GM12878 (cell line): ENCODE measurements at places on chromosomes 16 and 17.

- DNase-seq: no peak
Measured at GRCh38 chr16:85514598-85515318, 98.4 kb upstream of the GSE1 start.

GRCh38 chr17:31541559-31541958 lies 150.1 kb downstream of the RAB11FIP4 start:
- no peak for DNase-seq

DNA sequence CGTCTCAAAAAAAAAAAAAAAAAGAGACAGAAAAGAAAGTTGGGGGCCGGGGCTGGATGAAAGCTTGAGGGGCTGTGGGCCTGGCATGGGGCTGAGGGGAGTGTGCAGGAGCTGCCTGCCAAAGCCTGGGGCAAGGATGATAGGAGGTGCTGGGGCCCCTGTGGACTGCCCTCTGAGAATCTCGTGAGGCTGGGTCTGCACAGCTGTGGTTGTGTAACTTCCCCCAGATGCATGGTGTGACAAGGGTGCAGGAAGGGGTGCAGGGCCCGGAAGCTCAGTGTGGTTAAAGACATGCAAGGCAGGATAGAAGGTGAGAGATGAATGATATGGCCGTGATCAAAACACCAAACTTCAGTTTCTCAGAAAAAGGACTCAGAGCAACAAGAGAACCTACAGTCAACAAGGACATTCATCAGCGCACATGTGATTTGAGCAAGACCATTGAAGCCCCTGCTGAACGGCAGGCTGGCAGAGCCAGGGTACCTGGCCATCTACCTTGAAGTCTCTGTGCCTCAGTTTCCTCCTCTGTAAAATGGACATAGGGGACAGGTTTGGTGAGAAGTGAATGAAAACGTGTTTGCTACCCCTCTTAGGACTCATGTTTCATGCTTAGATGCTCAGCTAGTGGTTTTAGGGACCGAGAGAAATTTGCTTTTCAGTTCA lies 9.6 kb downstream of the IL32 start:
- DNase-seq: peak; percentile 69

DNA sequence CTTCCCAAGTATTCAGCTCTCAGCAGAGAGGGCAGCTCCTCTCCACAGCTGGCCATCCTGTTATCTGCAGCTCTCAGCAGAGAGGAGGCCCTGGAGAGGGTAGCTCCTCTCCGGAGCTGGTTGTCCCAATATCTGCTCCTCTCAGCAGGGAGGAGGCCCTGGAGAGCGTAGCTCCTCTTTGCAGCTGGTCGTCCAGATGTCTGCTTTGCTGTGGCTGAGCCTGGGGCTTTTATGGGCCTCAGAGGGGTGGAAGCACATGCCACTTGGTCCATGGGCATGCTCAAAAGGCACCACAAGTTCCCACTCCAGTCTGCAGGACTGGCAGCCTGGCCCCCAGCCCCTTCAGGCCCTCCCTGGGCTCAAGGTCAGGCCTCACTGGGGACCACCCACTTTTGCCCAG lies 314.3 kb downstream of the KCNJ2 start:
- DNase-seq: no peak

GRCh38 chr16:46991729-46992704 lies 18.5 kb upstream of the DNAJA2 start:
- no peak for DNase-seq

- DNase-seq: no peak
Measured at GRCh38 chr17:79043191-79043930, 19.4 kb downstream of the C1QTNF1 start.

DNA sequence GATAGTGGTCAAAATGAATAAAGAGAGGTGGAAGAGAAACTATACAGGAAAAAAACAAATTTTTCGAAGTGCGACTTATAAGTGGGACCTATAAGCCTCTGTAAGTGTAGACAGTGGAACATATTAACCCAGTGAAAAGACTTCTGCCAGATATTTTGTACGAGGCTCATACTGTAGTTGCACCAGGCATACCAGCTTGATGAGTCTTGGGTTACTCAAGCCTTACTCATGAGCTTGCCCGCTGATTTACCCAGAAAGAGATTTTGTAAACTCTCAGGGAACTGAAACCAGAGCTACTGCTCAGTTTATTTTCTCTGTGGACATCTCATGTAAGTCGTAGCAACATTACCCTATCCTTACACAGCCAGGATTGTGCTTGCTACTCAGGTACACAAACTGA lies 708.0 kb upstream of the SOX9 start:
- no peak for DNase-seq

DNA sequence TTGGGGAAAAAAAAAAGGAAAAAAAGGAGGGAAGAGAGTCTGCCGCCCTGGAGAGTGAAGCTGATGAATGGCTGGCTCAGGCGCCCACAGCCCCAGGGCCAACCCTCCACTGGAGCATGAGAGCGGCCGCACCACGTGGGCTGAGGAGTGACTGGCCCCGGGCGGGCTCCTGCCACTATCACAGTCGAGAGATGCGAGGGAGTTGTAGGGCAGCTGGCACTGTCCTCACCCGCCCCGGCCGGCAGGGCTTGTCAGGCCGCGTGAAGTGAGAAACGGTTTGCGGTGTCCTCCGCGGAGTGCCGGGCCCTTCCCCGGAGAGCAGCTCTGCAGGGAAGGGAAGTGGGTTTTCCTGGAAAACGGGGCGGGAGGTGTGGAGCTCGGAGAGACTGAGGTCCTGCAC lies 45.9 kb downstream of the JPH3 start:
- DNase-seq: no peak

DNA sequence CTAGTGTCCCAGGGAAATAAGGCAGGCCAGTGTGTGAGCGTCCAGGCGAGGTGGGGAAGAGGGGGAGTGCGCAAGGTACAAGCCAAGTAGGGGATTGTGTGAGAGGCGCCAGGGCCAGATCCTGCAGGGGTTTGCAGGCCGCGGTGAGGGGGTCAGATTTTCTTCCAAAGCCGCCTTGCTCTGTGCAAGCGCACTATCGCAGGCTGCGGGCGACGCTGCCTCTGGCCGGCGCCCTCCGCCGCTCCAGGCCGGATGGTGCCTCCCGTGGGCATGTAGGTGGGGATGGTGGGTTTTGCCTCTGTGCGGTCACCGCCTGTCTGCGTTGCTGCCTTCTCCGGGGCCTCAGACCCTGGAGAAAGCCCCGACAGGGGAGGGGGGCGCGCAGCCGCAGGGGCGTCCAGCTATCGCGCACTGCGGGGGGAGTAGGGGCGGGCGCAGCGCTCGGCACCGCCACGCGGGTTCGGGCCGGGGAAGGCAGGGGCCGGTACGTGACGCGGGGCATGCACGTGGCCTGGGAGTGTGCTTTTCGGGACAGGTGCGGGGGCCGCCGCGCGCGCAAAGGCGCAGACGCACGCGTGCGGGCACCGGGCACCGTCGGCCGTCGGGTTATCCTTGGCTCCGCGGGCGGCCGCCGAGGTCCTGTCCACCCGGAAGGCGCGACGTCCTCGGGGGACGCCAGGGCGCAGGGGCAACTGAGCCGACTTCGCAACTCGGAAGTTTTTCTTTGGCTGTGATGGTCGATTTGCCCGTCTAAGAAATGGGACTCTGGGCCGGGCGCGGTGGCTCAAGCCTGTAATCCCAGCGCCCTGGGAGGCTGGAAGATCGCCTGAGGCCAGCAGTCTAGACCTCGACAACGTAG lies 1.1 kb upstream of the HAPSTR1 start:
- no peak for DNase-seq

- DNase-seq: no peak
Measured at GRCh38 chr16:82668094-82668493, 41.3 kb downstream of the CDH13 start.

GRCh38 chr16:81556715-81557284 lies 112.2 kb downstream of the CMIP start:
- DNase-seq: no peak

DNA sequence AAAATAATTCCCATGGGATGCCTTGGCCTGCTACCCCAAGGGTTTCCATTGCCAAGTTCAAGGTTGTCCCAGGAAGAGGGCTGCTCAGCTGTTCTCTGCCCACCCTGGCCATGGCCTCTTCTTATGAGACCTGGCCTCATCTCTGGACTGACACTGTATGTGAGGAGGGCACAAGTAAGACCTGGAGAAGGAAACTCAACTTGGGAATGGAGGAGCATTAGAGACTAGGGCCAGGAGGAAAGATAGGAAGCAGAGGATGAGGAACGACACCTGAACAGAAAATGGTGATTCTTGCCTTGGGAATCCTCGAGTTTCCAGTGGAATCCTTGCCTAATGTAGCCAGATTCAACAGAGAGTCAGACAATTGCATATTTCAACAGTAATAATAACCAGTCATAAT lies 24.6 kb upstream of the GOSR2 start:
- no peak for DNase-seq

GRCh38 chr17:76086384-76086783 lies 7.4 kb downstream of the ZACN start:
- DNase-seq: no peak

DNA sequence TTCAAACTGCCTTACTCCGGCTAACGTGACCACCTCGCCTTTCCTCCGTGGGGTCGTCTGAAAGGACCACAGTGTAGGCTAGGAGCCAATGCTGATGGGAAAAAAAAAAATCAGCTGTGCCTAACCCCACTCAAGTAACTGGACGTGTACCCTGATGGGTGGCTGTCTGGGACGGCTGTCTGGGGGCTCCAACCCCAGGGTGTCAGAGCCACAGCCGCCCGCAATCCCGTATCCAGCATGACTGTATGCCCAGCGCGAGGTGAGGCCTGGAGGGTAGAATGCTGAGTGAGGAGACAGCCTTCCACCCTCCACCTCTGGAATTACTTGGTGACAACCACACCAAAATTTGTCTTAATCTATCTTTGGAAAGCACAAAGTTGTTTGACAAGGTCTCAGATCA lies 2.8 kb downstream of the CSNK1D start:
- no peak for DNase-seq

- no peak for DNase-seq
Measured at GRCh38 chr16:49673442-49673841, 182.5 kb downstream of the ZNF423 start.

- DNase-seq: no peak
Measured at GRCh38 chr17:57471868-57472368, 215.6 kb downstream of the MSI2 start.

DNA sequence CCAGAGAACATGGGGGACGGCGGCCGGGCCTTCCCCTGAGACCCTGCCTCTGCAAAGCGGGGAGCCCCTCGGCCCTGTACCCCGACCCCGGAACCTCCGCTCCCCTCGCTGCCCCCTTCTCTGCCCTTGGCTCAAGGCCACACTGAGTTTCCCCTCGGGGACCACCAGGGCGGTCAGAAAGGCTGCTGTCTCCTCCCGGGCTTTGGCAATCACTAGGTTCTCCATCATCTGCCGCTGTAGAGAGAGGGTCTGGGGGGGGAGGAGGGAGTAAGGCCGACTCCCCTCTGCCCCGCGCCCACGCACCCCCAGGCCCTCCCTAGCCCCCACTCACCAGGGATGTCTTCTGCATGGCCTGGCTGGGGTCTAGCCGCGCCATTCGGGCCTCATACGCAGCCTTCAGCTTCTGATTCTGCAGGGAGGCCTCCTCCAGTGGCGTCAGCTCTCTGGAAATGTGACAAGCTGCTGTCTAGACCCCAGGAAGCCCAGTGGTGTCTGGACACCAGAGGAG lies 8.4 kb downstream of the VPS9D1 start:
- DNase-seq: no peak

DNA sequence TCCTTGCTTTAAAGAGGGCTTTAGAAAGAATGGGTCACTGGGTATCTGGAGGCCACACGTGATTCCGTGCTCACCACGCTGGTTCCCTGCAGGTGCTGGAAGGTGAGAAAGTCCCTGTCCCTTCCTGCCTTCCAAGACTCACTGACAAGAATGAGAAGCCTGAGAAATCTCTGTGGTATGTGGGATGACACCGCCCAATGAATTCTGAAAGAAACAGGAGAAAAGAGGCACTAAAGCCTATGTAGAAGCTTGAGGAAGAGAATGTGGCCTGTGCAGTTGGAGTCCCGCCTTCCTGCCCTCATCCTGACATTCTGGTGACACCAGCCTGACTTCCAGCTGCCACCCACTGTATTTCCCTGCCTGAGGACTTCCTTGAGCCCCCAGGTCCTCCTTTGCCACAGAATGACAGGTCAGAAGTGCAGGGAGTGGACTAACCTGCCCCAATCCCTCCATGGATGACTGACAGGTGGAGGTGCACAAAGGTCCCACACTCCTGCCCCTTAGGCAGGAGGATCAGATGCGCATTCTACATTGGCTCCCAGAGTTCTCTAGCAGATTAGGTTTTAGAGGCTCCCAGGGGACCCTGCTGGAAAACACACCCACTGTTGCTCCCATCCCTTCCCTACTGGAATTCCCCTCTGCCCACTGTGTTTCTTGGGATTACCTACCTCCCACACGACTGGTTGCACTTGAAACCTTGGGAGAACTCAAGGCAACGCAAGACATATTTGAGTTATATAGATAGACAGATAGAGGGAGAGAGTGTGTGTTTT lies 38.6 kb upstream of the TENT4B start:
- DNase-seq: no peak

DNA sequence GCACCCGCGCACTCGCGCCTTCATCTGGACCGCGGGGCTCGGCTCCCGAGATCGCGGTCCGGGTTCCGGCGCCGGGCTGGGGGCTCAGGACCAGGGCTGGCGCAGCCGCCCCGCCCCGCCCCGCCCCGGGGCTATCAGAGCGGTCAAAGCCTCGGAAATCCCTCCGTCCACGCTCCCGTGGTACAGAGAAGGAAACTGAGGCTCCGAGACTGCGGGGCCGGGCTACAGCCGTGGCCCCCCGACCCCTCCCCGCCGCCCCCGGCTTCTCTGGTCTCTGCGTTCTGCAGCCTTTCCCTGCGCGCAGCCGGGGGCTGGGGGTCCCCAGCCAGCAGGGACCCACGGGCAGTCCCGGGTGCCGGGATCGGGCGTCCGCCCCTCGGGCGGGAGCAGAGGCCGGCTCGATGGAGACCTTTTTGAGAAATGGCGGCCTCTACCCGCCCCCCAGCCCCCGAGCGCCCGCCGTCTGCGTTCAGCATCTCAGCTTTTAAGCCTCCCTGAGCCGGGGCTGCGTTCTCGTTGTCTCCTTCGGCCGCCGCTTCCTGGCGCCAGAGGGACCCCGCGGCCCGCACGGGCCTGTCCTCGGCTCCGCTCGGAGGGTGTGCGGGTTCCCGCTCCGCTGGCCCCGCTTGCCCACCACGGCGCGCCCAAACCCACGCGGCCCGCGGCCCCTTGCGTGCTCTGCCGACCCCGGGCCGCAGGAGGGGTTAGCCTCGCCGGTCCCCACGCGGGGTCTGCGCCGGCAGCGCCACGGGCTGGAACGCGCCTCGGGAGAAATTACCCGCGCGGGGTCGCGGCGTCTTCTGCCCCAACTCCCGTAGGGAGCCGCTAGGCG lies 1.5 kb upstream of the NPTX1 start:
- DNase-seq: no peak
